T-helper 17 cell (primary cell): ENCODE measurements at places on chromosomes 13 and 19.
A peak's percentile ranks its signal among the peaks of the same experiment; 100 is the strongest.

DNA sequence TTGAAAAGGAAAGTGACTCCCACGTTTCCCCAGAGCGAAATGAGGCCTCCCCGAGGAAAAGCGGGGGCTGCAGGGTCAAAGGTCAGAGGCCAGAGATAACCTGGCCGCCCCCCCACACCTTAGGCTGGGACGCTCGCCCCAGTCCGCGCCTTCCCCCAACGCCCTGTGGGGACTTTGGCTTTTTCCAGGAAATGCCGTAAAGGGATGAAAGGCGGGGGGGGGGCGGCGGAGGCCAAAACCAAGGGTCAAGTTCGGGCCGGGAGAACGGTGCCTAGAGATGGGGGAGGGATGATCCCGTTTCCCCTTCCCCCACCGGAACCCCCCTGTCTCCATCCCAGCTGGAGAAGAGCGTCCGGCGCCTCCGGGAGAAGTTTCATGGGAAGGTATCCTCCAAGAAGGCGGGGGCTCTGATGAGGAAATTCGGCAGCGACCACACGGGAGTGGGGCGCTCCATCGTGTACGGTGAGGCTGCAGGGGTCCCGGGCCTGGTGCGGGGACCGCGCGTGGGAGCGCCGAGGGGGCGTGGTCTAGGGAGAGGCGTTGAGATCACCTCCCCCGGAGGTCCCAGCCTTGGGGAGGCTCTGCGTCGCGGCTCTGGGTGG, 575 bp downstream of the SHFL start:
- no peak for DNase-seq

DNA sequence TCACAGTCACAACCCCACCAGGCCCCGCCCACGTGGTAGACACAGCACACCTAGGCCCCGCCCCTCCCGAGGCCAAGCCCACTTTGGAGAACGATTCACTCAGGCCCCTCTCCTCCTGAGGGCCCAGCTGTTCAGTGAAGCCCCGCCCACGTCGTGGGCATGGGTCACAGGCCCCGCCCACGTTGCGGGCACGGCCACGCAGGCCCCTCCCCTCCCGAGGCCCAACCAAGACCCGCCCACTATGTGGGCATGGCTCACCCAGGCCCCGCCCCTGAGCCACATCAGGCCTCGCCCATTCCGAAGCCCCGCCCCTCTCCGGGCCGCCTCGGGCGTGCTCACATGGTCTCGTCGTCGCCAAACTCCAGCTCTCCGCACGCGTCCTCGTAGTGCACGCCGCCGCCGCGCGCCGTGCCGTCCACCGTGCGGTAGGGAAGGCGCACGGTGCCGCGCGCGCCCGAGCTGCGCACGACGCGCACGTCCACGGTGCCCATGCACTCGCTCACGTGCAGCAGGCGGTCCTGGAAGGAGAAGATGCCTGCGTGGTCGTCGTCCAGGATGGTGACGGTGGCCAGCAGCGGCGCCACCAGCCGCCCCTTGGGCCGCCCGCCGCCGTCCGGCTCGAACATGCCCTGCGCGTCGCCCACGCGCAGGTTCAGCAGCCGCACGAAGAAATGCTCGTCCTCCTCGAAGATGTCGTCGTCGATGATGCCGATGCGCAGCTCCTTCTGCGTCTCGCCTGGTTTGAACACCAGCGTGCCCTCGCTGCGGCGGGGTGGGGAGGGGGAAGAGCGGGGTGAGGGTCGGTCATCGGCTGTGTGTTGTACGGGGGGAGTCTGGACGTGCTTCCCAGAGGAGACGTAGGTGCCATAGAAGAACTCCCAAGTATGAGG, 24.0 kb downstream of the SLC8A2 start:
- DNase-seq: peak; percentile 42

- DNase-seq: no peak
These were observed 47.2 kb downstream of the COMP start for GRCh38 chr19:18743784-18744418.

DNA sequence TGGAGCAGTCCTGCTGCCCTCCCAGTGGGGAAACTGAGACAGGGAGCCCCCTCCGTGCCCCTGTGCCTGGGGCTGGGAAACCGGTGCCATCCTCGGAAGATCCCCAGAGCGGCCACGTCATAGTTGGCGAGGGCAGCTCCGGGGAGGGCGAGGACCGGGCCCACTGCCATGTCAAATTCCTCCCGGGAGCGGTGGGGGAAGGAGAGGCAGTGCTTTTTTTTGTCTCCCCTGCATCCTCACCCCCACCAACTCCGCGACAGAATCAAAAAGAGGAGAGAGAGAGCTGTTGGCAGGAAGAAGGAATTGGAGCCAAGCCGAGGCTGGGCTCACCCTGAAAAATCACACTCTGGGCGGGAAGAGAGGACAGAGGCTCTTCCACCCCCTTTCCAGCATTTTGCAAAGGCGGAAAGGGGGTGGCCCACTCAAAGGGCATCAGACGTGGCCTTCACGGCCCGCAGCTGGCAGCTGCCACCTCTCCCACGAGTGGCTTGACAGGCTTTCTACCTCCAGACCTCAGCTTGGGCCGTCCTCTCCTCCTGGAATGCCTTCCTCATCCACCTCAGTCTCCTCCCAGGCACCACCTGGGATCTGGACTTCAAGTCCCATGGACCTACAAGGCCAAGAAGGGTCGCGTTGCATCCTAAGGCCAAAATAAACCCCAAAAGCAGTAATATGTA, 19.6 kb upstream of the NFIC start:
- DNase-seq: no peak

GRCh38 chr13:73365252-73365651, 306.4 kb downstream of the KLF5 start:
- DNase-seq: no peak

DNA sequence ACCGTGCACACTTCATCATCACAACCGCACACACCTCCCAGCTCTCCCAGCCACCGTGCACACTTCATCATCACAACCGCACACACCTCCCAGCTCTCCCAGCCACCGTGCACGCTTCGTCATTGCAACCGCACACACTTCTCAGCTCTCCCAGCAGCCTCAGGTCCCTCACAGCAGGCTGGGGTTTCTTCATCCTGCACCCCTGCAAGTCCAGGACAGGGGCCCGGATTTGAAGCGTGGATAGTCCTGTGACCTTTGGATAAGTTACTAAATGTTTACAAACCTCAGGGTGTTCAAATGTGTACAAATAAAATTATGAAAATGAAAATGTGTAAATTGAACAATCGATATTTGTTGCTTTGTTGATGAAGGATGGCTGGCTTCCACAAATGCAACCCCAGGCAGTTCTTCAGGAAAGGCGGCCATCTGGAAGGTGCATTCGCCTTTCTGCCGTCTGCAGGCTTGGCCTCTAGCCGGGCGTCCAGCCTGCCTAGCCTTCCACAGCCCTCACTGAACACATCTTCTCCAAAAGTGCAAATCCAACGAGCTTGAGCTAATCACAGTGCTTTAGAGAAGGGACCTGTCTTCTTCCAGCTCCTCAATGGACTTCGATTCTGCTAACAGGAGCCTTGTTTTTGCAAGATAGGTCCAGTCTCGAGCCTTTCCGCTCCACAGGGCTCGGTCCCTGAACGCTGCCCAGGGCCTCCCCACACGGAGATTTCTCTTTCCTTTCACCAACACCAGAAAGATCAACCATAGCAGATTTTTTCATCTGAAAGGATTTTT, 74.2 kb downstream of the SPACA7 start:
- no peak for DNase-seq

DNA sequence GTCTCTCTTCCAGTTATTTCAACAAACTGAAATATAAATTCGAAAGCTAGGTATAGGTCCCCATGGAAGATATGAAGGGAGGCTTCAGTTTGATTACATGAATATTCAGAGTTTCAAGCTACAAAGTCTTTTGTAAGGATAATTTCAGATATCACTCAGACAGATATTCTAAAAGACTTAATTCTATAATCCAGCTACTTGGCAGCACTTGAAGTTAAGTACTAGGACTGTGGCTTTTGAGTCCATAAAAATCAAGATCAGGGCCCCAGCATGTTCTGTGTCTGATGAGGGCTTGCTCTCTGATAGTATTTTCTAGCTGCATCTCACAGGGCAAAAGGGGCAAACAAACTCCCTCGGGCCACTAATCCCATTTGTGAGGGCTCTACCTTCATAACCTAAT, 160.6 kb upstream of the IRS2 start:
- DNase-seq: no peak

GRCh38 chr19:39405261-39405957, 1.2 kb upstream of the ZFP36 start:
- no peak for DNase-seq

DNA sequence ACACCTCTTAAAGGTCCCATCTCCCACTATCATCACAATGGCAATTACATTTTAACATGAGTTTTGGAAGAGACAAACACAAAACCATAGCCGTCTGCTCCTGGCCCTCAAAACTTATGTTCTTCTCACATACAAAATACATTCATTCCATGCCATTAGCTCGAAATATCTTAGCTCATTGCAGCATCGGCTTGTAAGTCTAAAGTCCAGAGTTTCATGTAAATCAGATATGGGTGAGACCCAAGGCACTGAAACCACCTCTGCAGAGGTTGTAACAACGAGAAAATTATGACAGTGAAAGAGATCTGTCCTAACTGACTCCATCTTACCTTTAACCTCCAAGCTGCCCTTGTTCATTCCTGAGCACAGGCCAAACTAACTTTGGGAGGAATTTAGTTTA, 635.0 kb upstream of the SPRY2 start:
- no peak for DNase-seq

- DNase-seq: no peak
These were observed 36.5 kb downstream of the B3GLCT start for GRCh38 chr13:31236211-31236786.

- DNase-seq: no peak
These were observed 1073.4 kb downstream of the EFNB2 start for GRCh38 chr13:105462098-105462497.

DNA sequence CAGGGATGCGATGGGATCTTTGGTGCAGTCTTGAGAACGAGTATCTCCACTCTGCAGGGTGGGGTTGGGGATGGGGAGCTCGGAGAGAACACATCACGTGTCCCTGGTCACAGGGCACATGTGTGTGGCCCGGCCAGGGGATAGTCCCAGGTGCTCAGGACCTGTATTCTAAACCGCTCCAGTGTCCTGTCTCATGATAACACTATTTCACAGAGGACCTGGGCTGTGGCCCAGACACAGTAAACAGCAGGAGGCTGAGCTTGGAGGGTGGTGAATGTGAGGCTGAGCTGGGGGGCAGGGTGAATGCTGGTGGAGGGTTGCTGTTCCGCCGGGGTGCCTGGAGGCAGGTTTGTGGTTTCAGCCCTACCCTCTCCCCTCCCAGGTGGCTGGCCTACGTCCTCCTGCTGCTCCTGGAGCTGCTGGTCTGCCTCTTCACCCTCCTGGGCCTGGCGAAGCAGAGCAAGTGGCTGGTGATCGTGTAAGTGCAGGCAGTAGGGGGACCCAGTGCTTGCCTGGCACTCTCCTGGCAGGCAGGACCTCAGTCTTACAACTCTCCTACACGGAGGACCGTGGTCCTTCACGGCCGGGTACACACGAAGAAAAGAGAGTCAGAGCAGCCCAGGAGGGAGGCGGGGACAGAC, 11.1 kb downstream of the TTYH1 start:
- DNase-seq: no peak

DNA sequence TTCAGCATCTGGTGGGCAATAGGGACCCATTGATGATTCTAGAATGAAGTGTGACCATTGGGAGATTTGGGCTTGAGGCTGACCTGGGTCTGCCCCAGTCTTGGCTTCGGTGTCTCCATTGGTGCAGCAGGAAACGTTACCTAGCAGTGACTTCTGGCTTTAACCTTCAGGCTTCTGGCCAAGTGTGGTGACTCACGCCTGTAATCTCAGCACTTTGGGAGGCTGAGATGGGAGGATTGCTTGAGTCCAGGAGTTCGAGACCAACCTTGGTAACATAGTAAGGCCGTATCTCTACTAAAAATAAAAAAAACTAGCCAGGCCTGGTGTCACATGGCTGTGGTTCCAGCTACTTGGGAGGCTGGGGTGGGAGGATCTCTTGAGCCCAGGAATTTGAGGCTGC, 7.2 kb downstream of the FCHO1 start:
- no peak for DNase-seq

- no peak for DNase-seq
These were observed 509 bp downstream of the KXD1 start for GRCh38 chr19:18558202-18558555.

DNA sequence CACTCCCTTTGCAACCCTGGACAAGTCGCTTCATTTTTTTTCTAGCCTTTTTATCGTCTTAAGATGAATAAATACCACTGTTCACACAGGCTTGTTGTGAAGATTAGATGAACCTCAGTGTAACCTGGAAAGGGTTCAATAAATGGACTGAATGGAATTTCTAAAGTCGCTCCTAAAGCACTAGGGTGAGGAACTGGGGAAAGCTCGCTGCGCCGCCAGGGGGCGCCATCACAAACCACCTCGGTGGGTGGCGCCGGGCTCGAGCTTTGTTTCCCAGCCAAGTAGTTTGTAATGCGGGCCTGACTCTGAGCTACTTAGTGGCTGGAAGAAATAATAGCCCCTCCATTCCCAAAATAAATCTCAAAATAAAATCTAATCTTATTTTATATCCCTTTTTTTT, 2.2 kb upstream of the CEACAM6 start:
- DNase-seq: peak; percentile 58

- DNase-seq: no peak
These were observed 29.4 kb downstream of the CCNE1 start for GRCh38 chr19:29841209-29841558.

DNA sequence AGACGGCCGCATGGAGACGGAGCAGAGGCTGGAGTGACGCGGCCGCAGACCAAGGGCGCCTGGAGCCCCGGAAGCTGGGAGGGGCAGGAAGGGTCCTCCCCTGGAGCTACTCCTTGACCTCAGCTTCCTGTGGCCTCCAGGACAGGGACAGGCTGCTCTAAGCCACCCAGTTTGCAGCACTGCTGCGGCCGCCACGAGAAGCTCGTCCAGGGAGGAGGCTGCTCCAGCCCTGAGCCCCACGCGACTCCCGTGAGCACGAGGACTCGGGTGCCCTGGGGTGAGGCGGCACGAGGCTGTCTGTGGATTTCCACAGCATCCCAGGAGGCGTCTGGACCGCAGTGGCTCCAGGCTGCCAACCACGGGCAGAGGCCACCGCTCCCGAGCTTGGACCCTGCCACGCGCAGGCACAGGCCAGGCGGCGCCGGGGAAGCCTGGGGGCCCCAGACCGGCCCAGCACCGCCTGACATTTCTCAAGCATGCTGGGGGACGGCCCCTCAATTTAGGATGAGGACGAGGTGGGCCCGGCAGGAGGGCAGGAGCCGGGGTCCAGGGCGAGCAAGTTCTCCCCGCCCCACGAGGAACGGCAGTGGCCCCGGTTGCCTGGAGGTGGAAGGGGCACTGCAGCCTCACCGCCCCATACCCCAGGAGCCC, 10.7 kb downstream of the SBNO2 start:
- no peak for DNase-seq

GRCh38 chr13:109756778-109757177, 29.6 kb downstream of the IRS2 start:
- DNase-seq: no peak

DNA sequence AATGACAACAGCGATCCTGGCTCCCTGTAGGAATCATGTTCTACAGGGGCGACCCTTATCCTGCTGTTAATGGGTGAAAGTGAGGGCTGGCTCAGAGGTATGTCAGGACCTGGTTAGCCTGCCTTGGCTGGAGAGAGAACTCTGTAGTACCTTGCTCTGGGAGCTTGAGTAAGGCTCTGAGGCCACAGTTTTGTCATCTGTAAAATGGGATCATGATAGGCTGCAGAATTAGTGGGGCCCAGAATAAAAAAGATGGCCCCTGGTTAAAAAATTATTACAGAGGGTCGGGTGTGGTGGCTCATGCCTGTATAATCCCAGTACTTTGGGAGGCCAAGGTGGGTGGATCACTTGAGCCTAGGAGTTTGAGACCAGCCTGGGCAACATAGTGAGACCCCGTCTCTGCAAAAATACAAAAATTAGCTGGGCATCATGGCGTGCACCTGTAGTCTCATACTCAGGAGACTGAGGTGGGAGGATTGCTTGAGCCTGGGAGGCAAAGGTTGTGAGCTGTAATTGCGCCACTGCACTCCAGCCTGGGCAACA, 10.5 kb upstream of the SAMD1 start:
- no peak for DNase-seq
